Endothelial cell (in vitro differentiated cells): ENCODE measurements at places on chromosomes 1 and 21.

- DNase-seq: no peak
Measured at GRCh38 chr1:11722538-11722937, 13.4 kb upstream of the AGTRAP start.

- DNase-seq: no peak
Measured at GRCh38 chr1:229859026-229859425, 208.0 kb upstream of the GALNT2 start.

DNA sequence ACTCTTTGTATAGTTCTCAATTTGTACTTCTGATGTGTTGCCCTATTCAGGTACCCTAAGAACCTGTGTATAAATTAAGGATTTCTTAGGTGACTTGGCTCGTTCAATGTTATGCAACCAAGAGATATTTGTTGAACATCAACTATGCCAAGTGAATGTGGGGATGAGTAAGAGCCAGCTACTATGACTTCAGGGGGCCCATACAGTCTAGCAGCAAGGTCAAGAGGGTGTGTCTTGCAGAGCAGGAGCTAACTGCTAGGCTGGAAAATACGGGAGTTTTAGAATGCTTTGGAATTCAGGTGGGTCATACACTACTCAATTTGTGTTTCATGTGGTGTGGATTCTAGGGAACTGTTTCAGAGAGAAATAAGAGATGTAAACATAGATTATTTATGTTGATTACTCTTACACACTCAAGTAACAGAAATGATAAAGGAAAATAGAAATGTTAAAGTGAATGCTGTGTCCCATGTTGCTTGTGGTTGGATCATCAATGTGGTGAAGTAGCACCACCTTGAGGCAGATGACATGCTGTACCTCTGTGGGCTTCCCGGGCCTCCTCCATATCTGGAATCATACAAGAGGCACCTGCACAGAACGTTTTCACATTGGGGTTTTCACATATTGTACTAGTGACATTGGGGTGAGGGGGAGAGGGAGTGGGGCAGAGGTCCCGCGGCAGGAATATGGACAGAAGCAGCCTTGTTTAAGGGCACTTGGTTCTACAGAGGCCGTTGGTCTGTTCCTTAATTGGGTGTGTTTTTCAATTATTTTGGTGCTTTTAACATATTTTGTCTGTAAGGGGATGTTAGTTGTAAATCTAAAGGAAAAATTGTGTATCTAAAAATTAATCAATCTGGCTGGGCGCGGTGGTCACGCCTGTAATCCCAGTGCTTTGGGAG lies 12.4 kb downstream of the ARPC5 start:
- peak; percentile 49 for DNase-seq

DNA sequence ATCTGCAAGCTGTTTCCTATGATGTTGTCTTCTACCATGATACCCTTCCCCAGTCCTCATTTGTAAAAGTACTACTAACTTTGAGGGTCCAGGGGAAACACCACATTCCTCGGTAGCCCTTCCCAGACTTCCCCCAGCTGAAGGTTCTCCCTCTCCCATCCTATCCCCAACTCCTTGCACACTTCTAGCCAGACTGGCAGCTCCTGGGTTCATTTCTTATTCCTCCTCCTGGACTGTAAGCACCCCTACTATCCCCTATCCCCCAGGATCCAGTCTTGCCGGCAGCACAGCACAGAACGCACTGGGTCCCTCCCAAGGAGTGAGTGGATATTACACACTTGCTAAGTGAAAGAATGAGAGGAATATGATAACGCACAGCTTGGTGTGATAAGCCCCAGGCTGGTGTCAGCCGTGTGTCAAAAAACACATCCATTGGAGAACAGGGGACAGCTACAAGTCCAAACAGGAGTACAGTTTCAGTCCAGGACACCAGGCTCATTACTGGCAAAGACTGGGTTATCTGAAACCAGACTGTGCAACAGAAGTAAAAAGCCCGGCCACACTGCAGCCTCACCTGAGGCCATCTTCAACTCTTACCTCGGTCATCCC lies 100.2 kb downstream of the SSBP3 start:
- DNase-seq: no peak

- DNase-seq: no peak
Measured at GRCh38 chr1:221169447-221169889, 290.2 kb downstream of the HLX start.

GRCh38 chr1:195053478-195053877 lies 1554.8 kb downstream of the KCNT2 start:
- no peak for DNase-seq

- no peak for DNase-seq
Measured at GRCh38 chr1:232704694-232705680, 75.1 kb upstream of the SIPA1L2 start.

DNA sequence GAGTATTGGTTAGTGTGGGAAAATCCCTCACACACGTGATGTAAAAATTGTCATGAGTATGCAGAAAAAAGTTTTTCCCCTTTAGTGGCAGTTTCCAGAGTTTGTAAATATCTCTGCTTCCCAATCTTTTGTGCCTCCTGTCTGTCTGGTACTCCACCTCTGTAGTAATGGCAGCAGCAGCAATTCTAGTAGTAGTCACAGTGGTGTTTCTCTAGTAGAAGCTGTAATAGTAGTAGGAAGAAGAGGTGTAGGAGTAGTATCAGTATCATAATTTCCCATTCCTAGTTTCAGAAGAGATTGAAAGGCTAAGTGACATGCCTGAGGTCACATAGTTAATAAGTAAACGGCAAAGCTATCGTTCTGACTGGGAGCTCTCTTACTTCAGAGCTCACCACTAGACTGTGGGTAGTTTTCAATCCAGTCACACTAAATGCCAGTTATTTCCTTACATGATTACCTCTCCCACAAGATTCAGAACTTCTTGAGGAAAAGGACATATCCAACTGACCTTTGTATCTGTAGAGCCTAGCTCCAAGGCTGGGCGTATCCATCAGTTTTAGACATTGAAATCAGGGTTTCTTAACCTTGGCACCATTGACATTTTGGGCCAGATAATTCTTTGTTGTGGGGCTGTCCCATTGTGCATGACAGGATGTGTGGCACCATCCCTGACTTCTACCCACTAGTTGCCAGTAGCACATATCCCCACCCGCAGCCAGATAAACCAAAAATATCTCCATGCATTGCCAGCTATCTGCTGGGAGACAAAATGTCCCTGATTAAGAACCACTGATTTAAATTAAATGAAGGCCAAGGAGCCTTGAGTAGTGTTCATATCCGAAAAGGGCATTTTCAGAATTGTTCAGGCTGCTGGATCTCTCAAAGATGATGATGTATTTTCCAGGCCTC lies 135.9 kb downstream of the FGGY start:
- no peak for DNase-seq

DNA sequence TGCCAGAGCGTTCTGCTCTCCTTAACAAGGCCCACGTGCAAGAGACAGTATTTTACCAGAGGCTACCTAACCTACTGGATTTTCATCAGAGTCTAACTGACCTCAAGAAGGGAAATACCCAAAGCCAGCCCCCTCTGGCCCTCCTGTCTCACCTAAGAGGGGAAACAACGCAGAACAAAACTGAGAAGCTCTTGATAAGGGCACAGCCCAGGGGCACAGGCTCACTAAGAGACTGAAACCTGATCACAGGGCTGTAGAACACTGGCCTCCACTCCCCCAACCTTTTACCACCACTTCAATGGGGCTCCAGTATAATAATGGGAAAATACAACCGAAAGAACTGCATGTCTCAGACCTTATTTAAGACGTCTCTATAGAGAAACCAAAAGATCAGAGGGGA lies 449.5 kb upstream of the CAMK1G start:
- no peak for DNase-seq

DNA sequence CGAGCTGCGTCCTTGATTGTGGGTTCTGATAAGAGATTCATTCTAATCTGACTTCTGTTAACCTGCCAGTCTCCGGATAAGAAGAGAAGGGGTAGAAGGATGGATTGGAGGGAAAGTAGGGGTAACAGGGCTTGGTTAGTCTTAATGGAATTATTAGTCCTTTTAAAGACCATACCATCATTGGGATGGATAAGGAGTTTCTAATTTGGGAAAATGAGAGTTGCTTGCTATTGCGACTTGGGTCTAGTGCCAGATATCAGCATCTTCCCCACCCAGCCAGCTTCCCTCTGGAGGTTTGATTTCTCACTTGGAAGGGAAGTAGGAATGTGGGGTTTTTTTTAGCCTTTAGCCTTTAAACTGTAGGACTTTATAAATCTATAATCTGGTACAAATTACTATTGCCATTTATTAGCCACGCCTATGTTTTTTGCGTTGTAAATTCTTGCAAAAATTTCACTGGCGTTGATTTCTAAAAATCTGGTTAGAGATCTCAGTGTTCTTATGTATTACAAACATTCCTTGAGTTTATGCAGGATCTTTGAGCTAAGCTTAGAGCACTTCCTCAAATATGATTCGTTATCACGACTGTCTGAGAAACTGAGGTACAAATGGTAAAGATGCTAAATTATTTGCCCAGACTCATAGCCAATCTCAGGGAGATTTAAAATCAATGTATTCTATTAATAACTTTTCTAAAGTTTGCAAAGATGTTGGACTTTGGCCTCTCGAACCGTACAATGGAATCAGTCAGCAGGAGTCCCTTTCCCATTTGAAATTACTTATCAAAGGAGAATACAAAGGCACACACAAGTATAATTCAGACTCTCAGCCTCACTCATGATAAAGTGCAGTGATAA lies 1.3 kb downstream of the FAM20B start:
- DNase-seq: no peak

DNA sequence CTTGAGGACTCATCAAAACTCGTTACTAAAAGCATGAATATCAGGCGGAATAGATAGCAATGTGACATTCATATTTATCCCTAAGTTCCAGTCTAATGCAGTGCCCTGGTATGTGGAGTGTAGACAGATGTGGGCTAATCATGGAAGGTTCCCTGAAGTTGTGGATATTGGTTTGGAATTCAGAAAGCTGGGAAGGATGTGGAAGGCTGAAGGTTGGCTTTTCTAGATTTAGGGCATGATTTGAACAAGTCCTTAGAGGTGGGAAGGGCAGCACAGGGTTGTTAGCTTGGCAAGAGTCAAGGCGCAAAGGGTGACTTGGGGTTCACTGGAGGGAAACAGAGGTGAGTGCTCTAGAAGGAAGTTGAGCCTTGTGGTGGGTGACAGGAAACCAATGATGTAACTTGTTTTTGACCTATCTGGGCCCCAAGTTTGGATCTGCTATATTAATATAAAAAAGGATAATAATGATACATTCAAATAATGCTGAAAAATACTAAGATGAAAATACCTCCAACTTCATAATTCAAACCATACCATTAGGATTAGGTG lies 21.9 kb downstream of the LGALS8 start:
- no peak for DNase-seq

DNA sequence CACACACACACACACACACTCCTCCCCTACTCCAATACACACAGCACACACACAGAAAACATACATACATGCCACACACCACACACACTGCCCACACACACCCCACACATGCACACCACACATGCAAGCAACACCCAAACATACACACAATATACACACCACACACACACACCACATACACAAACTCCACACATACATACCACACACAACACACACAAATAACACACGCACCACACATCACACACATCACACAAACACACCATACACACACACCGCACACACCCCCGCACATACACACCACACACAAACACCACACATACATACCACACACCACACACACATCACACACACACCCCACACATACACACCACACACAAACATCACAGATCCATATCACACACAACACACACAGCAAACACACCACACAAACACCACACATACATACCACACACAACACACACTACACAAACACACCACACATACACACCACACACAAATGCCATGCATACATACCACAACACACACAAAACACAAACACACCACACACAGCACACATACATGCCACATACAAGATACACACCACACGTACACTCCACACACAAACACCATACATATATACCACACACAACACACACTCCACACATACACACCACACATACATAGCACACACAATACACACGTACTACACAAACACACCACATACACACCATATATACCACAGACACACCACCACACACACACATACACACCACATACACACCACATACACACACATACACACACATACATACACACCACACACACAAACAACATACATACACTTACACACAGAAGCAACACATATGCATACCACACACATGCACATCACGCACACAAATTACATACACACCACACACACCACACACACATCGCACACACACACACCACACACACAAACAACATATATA lies 932 bp upstream of the RAB7B start:
- no peak for DNase-seq

GRCh38 chr21:14877581-14878228 lies 187.1 kb downstream of the NRIP1 start:
- no peak for DNase-seq

GRCh38 chr1:173406783-173407230 lies 70.3 kb upstream of the PRDX6 start:
- DNase-seq: no peak

DNA sequence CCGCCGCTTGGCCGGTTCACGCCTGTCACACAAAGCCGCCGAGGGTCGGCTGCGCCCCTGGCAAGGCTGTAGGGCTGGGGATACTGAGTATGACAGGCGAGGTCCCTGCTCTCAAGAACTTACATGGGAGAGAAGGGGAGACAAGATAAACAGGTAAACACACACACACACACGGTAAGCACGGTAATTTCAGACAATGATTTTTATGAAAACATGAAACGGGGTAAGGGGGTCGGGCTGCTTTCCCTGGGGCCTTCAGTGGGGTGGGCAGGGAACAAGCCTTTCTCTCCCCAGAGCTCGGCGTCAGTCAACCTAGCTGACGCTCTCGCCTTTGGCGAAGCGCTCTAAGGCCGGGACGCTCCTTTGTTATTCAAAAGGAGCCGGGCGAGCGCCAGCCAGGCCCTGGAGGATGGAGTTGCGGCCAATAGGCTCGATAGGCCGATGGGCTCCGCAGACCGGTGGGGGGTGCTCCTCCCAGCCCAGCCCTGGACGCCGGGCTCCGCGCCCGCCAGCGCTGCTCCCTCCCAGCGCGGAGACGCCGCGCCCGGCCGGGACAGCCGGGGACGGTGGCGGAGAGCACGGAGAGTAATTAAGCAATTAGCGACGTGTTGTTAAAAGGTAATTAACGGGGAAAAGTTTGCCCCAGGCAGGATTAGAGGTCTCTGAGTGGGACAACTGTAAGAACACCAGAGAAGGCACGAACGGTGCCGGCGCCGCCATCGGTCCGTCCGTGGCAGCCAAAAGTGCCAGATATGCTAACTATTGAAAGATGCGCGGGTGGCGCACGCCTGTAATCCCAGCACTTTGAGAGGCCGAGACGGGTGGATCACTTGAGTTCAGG lies 950 bp upstream of the INKA2 start:
- peak; percentile 66 for DNase-seq

- DNase-seq: no peak
Measured at GRCh38 chr1:60620087-60620486, 462.3 kb upstream of the NFIA start.

DNA sequence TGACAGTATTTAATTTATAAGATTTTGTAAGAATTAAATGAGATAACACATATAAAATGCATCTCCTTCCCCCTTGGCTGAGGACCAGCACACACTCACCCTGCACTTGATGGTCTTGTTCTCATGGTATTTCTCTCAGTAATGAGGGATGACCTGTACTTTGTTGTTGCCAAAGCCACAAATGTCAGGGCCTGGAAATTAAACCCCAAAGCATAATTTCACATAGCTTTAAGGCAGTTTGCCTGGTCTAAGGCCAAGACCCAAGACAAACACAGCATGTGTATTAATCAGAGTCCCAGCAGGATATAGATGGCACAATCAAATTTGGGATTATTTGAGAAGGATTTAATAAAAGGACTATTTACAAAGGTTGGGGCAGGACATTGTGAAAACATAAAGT lies 48.6 kb upstream of the EPS15 start:
- DNase-seq: no peak
